NCI-H526 treated with DMSO at 0.1 percent for 48 hours (cell line): ENCODE measurements at places on chromosomes 4 and X.

GRCh38 chrX:150546711-150547153 lies 21.7 kb upstream of the MTM1 start:
- DNase-seq: no peak

DNA sequence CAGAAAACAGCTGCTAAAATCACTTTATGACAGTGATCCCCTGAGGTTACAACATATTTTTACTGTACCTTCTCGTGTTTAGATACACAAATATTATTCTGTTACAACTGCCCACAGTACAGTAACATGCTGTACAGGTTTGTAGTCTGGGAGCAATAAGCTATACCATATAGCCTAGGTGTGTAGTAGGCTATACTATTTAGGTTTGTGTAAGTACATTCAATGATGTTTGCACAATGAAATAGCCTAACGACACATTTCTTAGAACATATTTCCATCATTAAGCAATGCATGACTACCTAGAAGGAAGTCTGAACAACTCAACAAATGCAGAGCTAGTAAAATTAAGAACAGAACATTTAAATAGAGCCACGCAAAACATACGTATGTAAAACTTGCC lies 112.7 kb downstream of the ZAR1 start:
- DNase-seq: peak; percentile 87

GRCh38 chrX:112866175-112866574 lies 25.5 kb upstream of the AMOT start:
- no peak for DNase-seq

GRCh38 chrX:30920271-30920670 lies 31.2 kb upstream of the TAB3 start:
- no peak for DNase-seq

GRCh38 chrX:20056704-20057103 lies 60.0 kb downstream of the MAP7D2 start:
- no peak for DNase-seq

DNA sequence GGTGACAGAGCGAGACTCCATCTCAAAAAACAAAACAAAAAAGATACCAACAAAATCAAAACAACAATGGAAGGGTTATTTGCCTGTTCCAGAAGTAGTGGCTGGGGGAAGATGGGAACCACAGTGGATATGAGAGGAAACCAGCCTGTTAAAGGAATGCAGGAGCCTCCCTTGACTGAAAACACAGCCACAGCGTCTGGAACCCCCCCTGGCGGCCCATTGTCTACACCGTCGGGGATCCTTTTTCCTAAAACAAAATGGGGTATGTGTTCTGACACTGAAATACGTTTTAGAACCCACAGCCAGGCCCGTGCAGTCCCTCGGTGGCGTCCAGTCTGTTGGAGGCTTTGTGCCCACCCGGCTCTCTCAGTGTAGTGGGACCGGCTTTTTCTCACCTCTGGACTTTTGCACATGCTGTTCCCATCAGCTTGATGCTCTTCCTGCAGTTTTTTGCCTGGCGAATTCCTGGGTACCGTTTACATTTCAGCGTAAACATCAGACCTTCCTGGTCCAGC lies 19.6 kb downstream of the PIGG start:
- DNase-seq: no peak

GRCh38 chr4:48667148-48667547 lies 112.9 kb downstream of the FRYL start:
- no peak for DNase-seq

- no peak for DNase-seq
Observed at GRCh38 chr4:32192363-32192762, 1472.2 kb downstream of the PCDH7 start.

- DNase-seq: no peak
Observed at GRCh38 chr4:76385974-76386373, 35.0 kb downstream of the CCDC158 start.

GRCh38 chrX:48540028-48540375 lies 488 bp downstream of the TBC1D25 start:
- no peak for DNase-seq

DNA sequence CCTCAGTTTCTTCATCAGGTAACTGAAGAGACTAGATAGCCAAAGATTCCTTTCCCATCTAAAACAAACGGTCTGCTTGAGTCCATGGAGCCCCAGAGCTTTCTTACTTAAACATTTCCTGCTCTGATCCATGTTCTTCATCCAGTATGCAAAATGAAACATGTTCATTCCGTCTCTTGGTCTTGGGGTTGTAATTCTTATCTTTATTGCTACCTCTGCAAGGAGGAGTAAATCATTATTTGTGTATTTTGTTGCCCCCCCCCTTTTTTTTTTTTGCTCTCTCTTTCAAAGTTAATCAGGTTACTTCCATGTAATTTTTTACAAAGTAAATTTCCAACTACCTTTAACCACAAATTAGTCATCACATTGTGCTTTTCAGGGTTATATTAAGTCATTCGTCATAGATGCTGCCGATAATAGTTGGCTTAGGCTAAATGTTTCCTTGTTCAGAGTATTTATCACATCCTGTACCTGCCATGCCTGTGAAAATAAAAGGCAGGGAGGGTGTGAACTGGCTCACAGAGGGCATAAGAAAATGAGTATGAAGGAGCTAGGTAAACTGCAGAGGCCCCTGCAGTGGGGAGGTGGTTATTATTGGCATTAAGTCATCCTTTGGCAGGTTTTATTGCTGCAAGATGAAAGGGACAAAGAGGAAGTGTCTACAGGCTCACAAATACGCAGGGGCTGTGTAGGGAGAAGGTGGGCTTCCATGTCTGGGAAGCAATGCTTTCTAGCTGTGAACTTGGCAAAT lies 76.7 kb upstream of the HS3ST1 start:
- DNase-seq: no peak

GRCh38 chrX:106588801-106589200 lies 23.0 kb upstream of the RADX start:
- no peak for DNase-seq

DNA sequence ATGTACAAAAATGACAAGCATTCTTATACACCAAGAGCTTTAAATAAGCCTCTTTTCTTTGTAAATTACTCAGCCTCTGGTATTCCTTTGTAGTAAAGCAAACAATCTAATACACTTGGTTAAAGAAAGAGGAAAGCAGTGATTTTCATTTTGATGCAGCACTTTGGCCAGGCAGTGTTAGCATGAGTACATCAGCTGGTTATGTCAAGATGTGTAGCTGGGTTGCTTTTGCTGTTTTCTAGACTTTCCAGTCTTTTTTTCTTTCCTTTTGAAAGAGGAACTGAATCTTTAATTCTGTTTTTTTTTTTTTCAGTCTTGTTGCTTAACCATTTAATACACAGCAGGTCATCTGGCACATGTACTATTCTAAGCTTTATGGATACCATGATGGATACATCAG lies 167.1 kb upstream of the AADAT start:
- DNase-seq: no peak

DNA sequence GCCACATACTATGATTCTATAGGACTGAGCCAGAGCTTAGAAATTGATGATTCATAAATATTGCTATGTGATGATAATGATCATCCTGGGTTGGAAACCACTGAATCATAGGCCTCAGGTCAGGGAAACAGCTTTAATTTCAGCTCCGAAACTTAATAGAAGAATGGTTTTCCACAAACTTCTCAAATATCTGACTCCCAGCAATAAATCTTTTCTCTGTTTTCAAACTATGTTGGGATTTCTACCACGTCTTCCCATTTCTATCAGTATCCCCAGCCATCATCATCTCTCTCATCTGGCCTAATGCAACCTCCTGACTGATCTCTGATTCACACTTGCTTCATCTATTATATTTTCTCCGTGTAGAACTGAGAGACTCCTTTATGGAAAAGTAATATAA lies 521.8 kb upstream of the AGA start:
- DNase-seq: no peak

GRCh38 chr4:23234716-23235115 lies 542.0 kb downstream of the GBA3 start:
- DNase-seq: no peak

DNA sequence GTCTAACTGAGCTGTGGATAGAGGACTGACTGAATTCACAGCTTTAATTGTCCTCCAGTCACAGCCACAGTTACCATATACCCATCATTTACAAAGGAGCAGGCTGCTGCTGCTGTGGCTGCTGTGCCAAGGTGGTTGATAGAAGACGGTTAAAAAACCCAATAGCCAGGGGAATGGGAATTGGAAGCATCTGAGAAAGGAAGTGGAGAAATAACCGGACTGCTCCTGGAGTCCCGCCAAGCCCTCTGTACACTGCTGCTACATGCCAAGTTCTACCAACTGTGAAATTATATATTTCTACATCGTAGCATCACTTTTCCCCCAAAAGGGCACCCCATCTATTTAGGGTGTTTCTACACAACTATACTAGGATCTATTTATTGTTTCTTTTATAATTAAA lies 279.7 kb upstream of the ARX start:
- no peak for DNase-seq

DNA sequence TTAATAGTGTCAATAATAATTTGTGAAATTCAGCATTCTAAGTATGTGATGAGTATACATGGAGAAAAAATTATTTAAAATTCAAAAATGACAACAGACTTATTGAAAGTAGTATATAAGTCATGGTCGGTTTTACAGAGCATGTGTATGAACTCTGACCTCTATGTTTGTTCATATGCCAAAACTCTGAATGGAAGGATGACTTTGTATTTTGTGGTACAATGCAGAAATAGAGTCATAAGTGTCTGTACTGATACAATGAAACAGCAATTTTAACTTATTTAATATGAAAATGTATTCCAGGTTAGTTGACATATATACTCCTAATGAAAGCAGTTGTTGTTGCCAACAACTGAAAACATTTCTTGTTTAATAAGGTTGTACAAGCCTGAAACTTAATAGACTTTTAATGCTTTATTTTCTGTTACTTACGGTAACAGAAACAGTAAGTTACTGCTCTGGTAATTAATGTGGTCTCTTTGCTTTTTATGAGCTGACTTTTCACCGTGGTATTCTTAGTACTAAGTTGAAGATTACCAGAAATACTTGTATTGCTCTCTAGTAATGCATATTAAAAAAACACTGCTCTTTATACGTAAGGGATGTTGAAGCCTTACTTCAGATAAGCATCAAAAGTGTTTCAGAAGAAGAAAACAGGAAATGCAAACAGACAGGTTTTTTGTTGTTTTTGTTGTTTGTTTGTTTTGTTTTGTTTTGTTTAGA lies 1.9 kb downstream of the UBE2K start:
- DNase-seq: no peak

DNA sequence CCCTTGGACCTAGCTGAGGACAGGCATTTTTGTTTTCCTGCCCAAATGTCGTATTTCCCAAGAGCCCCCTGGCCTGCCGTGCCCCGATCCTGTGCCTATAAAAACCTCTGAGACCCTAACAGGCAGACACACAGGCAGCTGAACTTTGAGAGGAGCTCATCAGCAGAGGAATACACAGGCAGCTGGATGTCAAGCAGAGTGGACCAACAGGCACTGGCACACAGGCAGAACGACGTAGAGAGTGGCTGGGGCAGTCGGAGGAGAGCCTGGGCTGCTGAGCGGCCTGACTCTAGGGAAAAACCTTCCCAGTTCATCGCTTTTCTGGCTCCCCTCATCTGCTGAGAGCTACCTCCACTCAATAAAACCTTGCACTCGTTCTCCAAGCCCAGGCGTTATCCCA lies 896.1 kb downstream of the PCDH18 start:
- no peak for DNase-seq

- no peak for DNase-seq
Observed at GRCh38 chr4:185933078-185933581, 121.1 kb upstream of the SORBS2 start.

DNA sequence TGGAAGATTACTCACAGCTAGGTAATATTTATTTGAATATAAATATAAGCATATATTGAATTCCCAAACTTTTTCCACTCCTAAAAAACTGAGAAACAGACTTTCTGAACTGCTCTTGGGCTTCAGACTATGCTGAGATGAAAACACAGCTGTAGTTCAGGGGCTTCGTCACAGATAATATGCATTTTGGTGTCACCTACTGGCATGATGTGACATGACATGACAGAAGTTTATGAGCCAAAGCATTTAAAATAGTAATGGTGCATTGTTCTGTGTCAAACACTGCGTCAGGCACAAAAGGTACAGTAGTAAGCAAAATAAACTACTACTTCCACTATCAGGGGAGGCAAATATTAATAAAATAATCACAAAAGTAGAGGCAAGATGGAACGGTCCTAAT lies 171.3 kb downstream of the BTC start:
- no peak for DNase-seq

DNA sequence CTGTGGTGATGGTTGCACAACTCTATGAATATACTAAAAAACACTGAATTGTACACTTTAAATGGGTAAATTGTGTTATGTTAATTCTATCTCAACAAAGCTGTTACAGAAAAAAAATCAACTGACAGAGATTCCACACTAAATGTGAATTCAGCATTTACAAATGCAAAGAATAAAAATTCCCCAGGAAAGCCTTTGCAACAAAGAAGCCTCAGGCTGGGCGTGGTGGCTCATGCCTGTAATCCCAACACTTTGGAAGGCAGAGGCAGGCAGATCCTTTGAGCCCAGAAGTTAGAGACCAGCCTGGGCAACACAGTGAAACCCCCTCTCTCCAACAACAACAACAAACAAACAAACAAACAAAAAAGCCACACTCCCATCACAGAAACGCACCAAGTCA lies 8.9 kb downstream of the BCLAF3 start:
- no peak for DNase-seq

- no peak for DNase-seq
Observed at GRCh38 chr4:110617075-110617640, 5.7 kb downstream of the PITX2 start.

DNA sequence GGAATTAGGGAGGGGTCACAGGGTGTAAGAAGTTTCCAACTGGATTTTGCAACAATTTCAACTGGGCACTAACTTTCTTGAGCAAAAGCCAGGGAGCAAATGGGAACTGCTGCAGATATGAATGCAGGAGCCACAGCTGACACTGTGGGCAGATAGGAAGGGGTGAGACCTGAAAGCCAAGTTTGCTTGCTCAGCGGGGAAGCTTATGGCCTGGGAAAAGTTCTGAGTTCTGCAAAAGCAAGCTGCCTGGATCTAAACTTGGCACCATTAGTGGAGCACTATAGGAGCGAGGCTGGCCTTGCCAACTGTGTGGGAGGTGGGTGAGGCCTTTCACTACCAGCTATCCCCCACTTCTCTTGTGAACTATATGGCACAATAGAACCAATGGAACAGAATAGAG lies 11.1 kb downstream of the CYSLTR1 start:
- no peak for DNase-seq

DNA sequence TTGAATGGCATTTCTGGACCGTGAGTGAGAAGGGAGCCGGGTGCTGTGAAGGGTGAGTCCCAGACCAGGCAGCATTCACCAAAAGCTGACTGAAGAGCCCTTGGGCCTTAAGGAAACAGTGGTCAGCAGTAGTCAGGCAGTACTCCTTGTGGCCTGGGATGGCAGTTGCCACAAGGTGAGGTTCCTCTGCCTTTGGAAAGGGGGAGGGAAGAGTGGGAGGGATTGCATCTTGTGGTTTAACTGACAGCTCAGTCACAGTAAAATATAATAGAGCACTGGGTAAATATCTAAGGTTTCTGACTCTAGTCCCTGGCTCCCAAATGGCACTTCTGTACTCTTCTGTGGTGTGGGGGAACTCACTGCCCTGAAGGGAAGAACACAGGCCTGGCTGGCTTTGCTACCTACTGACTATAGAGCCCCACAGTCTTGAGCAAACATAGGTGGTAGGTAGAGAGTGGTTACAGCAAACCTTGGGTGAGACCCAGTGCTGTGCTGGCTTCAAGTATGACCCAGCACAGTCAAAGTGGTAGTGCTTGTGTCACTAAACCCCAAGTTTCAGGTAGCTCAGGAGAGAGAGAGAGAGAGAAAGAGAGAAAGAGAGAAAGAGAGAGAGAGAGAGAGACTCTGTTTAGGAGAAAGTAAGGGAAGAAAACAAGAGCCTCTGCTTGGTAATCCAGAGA lies 154.2 kb downstream of the TEX11 start:
- DNase-seq: no peak
